ENCODE measurements at places on chromosomes 5 and 9.

GRCh38 chr5:883475-884181 lies 9.0 kb downstream of the BRD9 start:
- no peak for DNase-seq

- peak; percentile 31 for DNase-seq
Observed at GRCh38 chr5:144467792-144468191, 297.1 kb downstream of the KCTD16 start.

- DNase-seq = no peak
Observed at GRCh38 chr5:65902104-65902503, 24.3 kb upstream of the ERBIN start.

- no peak for DNase-seq
Observed at GRCh38 chr5:29037716-29038115, 1999.3 kb upstream of the CDH9 start.

DNA sequence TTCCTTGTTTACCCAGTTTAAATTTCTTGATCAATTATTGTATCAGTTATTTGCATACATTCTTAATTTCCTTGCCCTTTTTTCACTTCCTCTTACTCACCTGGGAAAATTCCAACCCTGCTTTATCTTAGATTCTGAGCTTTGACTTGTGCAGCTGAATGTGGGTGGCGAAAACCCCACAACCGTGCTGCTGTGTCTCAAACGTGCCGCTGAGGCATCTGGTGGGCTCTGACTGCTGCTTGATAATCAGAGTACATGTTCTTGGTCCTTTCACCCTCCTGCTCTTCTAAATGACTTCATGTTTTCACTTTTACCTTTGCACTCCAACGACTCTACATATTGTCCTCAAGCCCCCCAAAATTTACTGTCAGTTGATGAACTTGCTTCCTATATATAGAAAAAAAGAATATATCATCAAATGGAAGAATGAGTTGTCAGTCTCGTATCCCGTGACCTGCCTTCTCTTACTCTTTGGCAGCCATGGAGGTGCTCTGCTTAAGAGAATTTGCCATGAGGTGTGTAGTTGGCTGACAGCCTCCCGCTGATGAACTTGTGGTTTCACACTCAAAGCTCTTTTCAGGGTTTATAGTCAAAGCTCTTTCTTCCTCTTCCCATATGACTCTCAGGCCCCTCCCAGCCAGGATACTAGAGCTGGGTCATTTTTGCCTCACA lies 14.0 kb upstream of the JAK2 start:
- peak; percentile 22 for DNase-seq

GRCh38 chr5:157457391-157457790 lies 2.6 kb upstream of the NIPAL4 start:
- DNase-seq = no peak

DNA sequence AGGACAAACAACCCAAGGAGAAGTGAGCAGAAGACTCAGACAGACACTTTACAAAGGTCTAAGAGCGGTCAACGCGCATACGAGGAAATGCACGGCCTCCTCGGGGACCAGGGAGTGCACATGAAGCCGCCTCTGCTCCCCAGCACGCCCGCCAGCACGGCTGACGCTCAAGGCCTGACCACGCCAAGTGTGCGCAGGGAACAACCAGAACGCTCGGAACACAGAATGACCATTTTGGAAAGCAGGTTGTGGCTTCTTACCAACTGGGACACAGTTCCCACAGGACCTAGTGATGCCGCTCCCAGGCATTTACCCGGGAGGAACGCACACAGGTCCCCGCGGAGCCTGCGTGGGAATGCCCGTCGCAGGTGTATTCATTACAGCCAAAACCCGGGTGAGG lies 191.5 kb upstream of the PPP1R26 start:
- DNase-seq = no peak

GRCh38 chr5:33439905-33440481 lies 772 bp upstream of the TARS1 start:
- DNase-seq = no peak

- no peak for DNase-seq
Observed at GRCh38 chr9:123120131-123120530, 86.7 kb downstream of the GPR21 start.

GRCh38 chr5:14105718-14106410 lies 37.3 kb upstream of the TRIO start:
- no peak for DNase-seq

DNA sequence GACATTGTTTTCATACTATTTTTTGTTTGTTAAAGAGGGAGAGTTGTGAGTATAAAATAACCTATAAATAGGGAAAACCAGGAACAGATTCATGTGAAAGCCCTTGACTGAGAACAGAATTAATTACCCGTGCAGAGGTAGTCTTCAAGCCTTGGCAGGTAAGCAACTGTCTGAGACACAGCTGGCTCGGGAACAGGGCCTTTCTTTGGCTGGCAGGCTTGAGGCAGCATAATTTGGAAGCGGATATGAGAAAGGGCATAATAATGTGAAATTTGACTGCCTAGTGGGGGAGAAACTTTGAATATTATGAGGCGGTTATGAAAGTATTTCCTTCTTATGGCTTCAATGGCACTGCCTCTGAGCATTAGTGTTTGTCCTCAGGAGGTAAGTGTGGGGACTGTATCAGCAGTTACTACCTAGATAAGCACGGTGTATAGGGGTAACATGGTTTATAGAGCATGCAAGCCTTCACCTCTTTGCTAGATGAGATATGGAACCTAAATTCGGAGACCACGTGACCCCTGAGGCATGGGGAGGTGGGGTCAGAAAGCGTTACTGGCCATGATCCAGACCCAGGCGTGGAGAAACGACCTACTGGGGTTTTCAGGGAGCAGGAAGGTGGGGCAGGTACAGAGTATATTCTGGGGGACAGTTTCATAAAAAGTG lies 210.2 kb upstream of the GAS1 start:
- no peak for DNase-seq

DNA sequence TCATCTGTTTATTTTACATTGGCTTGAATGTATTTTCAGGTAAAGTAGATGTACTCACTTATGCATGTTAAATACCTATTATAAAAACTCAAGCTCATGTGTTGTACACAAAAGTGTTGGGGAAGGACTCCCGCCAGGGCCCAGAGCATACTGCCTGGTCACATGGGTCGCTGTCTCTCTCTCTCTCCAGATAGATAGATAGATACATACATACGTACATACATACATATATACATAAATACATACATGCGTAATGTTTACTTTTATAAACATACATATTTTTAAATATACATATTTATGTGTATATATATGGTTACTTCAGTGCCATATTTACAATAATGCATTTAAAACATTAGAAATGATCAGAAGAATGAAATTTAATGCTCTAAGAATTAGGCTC lies 24.7 kb downstream of the ASPN start:
- DNase-seq = no peak

- DNase-seq = no peak
Observed at GRCh38 chr5:82106207-82106606, 134.4 kb downstream of the ATG10 start.

GRCh38 chr5:169272731-169273427 lies 28.1 kb downstream of the SLIT3 start:
- DNase-seq = no peak

DNA sequence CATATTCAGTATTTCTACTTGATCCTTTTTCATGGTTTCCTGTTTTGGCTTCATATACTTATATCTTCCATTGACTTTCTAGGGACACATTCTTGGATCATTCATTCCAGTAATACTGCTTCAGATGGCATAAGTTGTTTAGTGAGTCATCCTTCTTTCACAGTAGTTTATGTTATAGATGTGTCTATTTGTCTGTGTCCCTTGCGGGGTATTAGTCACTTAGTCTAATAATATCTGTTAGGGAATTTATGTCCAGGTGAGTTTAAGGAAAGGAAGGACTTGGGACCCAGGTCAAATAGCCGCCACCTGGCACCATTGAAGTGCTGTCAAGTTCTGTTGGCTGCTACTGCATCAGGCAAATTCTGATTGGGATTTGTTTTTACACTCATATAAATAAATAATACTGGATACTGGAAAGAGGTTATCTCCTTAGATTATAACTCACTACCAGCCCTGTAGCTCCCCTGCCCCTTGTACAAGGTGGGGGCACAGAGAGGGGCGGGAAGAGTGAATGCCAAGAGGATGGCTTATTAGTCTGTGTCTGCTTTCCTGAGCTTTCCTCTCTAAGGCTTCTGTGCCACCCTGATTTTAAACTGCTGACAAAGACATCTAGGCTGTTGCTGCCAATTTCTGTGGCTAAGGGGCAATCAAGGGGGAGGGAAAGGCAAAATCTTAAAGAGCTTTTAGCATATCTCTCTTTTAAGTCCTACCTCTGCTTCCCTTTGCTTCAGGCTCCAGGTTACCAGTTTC lies 64.9 kb downstream of the CDC42SE2 start:
- DNase-seq = no peak

GRCh38 chr9:92561374-92562330 lies 25.9 kb upstream of the ECM2 start:
- no peak for DNase-seq

DNA sequence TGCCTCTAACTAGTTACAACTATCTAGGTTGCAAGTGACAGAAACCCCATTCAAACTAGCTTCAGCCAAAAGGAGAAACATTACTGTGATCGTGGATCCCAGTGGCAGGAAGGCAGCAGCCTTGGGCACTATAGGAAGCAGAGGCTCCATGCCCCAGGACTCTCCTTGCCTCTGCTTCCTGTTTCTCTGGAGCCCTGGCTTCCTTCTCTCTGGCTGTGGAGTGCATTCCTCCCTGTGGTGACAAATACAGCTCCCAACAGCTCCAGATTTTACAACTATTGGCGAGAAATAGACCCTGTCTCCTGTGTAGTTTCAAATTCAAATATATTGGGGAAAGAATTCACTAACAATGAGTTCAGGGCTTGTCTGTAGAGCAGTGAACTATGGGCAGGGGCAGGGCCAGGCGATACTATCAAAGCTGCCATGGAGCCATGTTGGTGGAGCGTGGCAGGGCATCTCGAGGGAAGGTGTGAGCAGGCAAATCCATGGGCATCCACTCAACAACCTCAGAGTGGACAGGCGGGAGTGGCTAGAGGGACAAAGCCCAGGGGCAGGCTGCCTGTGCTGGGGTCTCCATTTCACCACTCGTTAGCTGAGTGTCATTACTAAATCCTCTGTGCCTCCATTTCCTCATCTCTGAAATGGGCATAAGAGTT lies 189.5 kb downstream of the ERCC6L2 start:
- no peak for DNase-seq

- no peak for DNase-seq
Observed at GRCh38 chr9:87149799-87150198, 202.5 kb upstream of the GAS1 start.
